Heart left ventricle (tissue), 16 donors: ENCODE measurements at places on chromosomes 16 and 17. TPM values are rescaled to one million over a fixed set of nuclear protein-coding genes. Genes with fewer than 3 reads are reported as not detected.

DNA sequence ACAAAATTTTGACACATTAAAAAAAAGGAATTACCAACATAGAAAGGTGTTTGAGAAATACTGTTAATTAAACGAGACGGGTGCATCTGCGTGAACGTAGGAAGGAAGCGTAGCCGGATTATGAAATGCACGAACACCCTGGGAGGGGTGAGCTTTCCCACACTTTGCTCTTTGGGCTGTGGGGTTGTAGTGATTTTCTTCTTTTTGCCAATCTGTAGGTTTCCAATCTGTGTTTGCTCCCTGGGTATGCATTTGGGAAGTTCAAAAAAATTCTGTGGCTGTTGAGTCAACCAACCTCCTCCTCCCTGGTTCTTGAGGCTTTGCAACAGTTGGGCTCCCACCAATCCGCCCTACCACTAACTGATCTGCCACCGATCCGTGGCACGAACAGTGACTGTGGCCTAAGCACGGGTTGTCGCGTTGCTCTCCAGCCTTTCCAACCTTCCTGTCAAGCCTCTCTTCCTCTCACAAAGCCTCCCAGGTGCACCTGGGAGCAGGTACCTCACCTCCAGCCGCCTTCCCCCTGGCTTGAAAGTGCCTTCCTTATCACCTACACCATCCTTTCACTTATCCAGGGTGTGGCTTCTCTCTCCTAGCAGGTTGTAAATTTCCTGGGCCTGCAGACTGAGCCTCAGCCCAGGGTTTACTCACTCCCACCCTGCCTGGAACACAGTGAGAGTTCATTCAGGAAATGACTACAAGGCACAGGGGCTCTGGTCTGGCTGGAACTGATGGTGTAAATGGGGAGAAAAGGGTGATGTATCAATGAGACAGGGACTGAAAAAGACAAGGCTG lies 16.6 kb downstream of the RTN4RL1 start:
- no peak overlapping the region for H3K4me3 ChIP-seq
- no peaks in the 10 kb centered on the region for H3K36me3 ChIP-seq
- no peaks in the 10 kb centered on the region for H3K27me3 ChIP-seq
- peaks cover 9% of the 10 kb centered on the region for H3K4me1 ChIP-seq
- no peak for DNase-seq
- no peak overlapping the region for H3K27ac ChIP-seq

The IL21R gene
- total RNA-seq: 0.14 TPM

DNA sequence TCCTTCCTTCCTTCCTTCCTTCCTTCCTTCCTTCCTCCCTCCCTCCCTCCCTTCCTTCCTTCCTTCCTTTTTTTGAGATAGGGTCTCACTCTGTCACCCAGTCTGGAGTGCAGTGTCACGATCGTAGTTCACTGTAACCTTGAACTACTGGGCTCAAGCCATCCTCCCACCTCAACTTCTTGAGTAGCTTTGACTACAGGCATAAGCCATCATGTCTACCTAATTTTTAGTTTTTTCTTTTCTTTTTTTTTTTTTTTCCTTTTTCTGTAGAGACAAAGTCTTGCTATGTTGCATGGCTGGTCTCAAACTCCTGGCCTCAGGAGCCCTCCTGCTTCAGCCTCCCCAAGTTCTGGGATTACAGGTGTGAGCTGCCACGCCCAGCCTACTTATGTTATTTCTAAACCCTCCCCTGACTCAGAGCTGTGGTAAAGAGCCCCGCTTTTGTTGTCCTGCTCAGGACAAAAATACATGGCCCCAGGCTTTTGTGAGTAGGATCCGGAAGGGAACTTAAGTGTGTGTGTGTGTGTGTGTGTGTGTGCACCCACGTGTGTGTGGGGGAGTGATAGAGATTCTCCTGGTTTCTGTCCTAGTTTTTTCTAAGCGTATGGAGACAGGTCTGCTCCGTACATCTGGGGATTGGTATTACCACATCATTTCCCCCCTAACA lies 67.1 kb downstream of the PRKCB start:
- H3K27ac ChIP-seq: no peak overlapping the region
- H3K4me1 ChIP-seq: no peaks in the 10 kb centered on the region
- no peaks in the 10 kb centered on the region for H3K27me3 ChIP-seq
- no peak overlapping the region for H3K4me3 ChIP-seq

The OR1E1 gene
- total RNA-seq: not detected

The CHD9NB gene
- 2.3 TPM for total RNA-seq

DNA sequence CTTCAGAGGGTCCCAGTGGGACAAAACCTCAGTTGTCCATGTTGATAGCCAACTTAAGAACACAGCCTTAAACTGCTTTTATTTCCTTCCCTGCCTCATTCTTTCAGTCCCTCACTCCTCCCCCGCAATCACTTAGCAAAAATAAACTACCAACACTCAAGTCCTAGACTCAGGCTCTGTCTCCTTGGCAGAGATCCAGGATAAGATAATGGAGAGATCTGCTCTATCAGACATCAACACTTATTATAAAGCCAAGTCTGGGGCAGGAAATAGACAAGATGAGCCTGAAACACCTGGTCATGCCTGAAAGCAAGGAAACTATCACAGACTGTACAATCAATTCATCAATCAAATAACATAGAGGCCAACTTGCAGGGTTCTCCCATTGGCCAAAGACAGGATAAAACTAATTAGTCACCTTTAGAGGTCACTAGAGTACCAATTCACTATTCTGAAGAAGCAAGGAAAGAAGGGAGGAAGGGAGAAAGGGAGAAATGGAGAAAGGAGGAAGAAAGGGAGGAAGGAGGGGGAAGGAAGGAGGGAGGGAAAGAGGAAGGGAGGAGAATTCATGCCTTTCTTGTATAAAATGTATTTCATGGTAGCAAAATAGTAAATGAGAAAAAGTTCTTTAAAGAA lies 15.7 kb downstream of the HYDIN start:
- no peaks in the 10 kb centered on the region for H3K36me3 ChIP-seq
- no peaks in the 10 kb centered on the region for H3K4me1 ChIP-seq
- no peak overlapping the region for H3K27ac ChIP-seq
- no peaks in the 10 kb centered on the region for H3K27me3 ChIP-seq
- no peak overlapping the region for H3K4me3 ChIP-seq

The SLC13A2 gene
- total RNA-seq: not detected

GRCh38 chr17:20267459-20267842 lies 199.9 kb downstream of the LGALS9B start:
- no peak overlapping the region for H3K27ac ChIP-seq
- no peak overlapping the region for H3K4me3 ChIP-seq
- H3K4me1 ChIP-seq: no peaks in the 10 kb centered on the region

The ABCA8 gene
- 25.0 TPM for total RNA-seq

The MYH8 gene
- not detected for total RNA-seq

- no peaks in the 10 kb centered on the region for H3K36me3 ChIP-seq
- DNase-seq: no peak
- no peak overlapping the region for H3K27ac ChIP-seq
- no peaks in the 10 kb centered on the region for H3K27me3 ChIP-seq
- no peaks in the 10 kb centered on the region for H3K4me1 ChIP-seq
- no peak overlapping the region for H3K4me3 ChIP-seq
These were observed 113.7 kb upstream of the DHX40 start for GRCh38 chr17:59451706-59452105.

GRCh38 chr17:66633317-66633965 lies 201.5 kb upstream of the CACNG5 start:
- DNase-seq: no peak
- no peak overlapping the region for H3K27ac ChIP-seq
